ENCODE measurements at places on chromosomes 7 and 10.

- no peak for DNase-seq
Observed at GRCh38 chr7:124412531-124412930, 353.1 kb downstream of the GPR37 start.

GRCh38 chr10:43226851-43227845 is 39.7 kb downstream of the RASGEF1A start:
- DNase-seq = no peak

DNA sequence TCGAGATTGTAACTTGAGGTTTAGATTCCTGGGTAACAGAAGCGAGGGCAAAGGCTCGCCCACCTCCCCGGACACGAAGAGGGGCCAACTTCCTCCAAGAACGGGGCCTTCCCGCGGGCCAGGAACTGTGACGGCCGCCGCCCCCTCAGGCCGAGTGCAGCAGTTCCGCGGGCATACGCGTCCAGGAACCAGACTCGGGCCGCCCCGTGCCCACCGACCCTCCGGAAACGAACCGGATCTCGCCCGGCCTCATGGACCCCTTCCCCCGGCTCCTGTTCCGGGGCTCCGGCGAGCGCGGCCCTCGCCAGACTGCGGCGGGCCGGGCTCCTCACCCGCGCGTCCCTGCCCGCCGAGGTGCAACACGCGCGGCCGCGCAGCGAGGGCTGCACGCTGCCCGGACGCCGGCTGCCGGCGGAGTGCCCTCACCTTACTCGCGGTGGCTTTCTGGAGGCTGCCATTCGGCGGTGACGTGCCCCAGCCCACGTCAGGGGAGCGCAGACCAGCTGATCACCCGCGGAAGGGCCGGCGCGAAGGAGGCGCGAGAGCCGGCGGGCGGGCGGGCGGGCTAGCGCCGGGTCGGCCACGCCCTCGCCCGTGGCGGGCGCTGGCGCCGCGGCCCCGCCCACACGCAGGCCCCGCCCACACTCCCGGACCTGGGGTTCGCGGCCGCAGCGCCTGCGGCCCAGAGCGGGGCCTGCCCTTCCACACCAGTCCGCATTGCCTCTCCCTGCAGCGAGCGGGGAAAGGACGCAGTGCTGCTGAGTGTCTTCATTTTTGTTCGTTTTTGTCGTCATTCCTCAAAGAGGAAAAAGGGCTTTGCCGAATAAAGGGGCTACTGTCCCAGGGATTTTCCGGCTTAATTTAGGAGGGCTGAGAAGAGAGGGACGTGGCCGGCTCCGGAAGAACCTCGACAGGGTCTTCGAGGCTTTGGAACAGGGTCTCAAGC is at the start of gene XPNPEP1:
Gene XPNPEP1, minus strand, starts transcription at position 536 of the 946 bp plus-strand sequence. Its CDS starts 78 bp downstream, at position 458.
- DNase-seq = peak; percentile 75

- DNase-seq = no peak
Observed at GRCh38 chr10:100866575-100867098, 46.1 kb upstream of the SLF2 start.

DNA sequence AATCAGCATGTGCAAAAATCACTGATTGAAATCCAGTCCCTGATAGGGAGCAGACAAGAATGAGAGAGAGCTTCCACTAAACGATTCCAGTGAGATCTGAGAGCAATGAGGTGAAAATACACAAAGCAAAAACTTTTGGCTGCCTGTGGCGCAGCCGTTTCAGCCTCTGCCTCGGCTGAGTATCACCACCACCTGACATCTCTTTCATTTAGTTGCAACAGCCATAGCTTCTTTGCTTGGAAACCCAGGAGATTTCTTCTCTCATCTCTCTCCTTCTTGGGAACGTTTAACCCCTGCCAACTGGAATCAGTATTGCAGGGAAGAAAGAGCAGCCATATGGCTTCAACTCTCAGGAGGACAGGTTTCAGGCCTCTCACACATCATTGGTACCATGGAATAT is 237.3 kb upstream of the AGK start:
- DNase-seq = no peak

Measured in stimulated activated CD8-positive, alpha-beta memory T cell treated with anti-CD3 and anti-CD28 coated beads, Interleukin-2, amount 100 ng/mL, for 48 hours (primary cell).